PC-3 (cell line): ENCODE measurements at places on chromosomes 12 and 14. TPM values are rescaled to one million over a fixed set of nuclear protein-coding genes. Genes with fewer than 3 reads are reported as not detected.
A peak's percentile ranks its signal among the peaks of the same experiment; 100 is the strongest.

MORN3 gene
- 1.6 and 1.7 TPM in 2 replicates for total RNA-seq

UNC119B gene
- total RNA-seq = 15.9 and 23.8 TPM in 2 replicates

DNAH10 gene
- total RNA-seq = 0.15 and 0.17 TPM in 2 replicates

LTBP2 gene
- 17.4 and 18.1 TPM in 2 replicates for total RNA-seq

CAPS2 gene
- total RNA-seq = 5.5 and 8.4 TPM in 2 replicates

DHRS2 gene
- total RNA-seq = 40.9 and 43.2 TPM in 2 replicates

NXPH4 gene
- total RNA-seq = 10.7 and 15.1 TPM in 2 replicates

TAS2R8 gene
- not detected in 2 replicates for total RNA-seq

PRIMA1 gene
- 0.04 TPM in 1 of 2 replicates, not detected in the other for total RNA-seq

KRT77 gene
- total RNA-seq = not detected in 2 replicates

DNA sequence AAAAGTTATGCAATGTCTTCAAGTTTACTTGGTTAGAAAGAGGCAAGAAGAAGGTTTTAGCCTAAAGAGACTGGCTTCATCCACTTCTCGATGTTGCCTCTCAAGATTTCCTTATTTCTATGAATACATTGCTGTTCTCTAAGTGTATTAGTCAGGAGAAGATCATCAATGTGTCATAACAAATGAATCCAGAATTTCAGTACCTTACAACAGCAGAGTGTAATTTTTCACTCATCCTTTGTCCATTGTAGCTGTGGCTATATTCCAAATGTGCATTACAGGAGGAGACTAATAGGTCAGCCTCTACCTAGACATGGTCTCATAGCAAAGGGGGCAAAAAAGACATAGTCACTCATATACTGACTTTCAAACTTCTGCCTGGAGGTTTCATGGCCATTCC lies 579.1 kb downstream of the PRKD1 start:
- H3K4me1 ChIP-seq = peaks cover 5% of the 10 kb centered on the region
- no peaks in the 10 kb centered on the region for H3K36me3 ChIP-seq
- peak; percentile 65 for DNase-seq
- no peaks in the 10 kb centered on the region for H3K27me3 ChIP-seq
- no peak overlapping the region for H3K4me3 ChIP-seq
- H3K27ac ChIP-seq = no peak overlapping the region

GRCh38 chr14:96362965-96363750 lies at the start of the genes ATG2B and GSKIP:
Gene ATG2B, minus strand, starts transcription at chr14:96363341. Its CDS starts 365 bp downstream, at chr14:96362976.
Gene GSKIP, plus strand, starts transcription at chr14:96363526. Its CDS starts 18,722 bp downstream, at chr14:96382248.
- peak; percentile 91 for DNase-seq
- no peaks in the 10 kb centered on the region for H3K36me3 ChIP-seq
- H3K4me3 ChIP-seq = peak within 1 kb of the TSS; percentile 83
- no peaks in the 10 kb centered on the region for H3K27me3 ChIP-seq
- peaks cover 21% of the 10 kb centered on the region for H3K4me1 ChIP-seq

GRCh38 chr12:97167598-97167997 lies 260.5 kb downstream of the NEDD1 start:
- H3K27ac ChIP-seq = no peak overlapping the region
- no peak for DNase-seq
- H3K27me3 ChIP-seq = peaks cover 42% of the 10 kb centered on the region
- no peak overlapping the region for H3K4me3 ChIP-seq

- H3K27ac ChIP-seq = no peak overlapping the region
- H3K27me3 ChIP-seq = no peaks in the 10 kb centered on the region
- H3K4me3 ChIP-seq = no peak overlapping the region
These were observed 41.1 kb downstream of the PROX2 start for GRCh38 chr14:74834692-74835392.

- H3K27me3 ChIP-seq = peaks cover 15% of the 10 kb centered on the region
- no peaks in the 10 kb centered on the region for H3K36me3 ChIP-seq
- no peak overlapping the region for H3K27ac ChIP-seq
- no peaks in the 10 kb centered on the region for H3K4me1 ChIP-seq
- no peak for DNase-seq
These were observed 1386.6 kb downstream of the AACS start for GRCh38 chr12:126451809-126452208.

DNA sequence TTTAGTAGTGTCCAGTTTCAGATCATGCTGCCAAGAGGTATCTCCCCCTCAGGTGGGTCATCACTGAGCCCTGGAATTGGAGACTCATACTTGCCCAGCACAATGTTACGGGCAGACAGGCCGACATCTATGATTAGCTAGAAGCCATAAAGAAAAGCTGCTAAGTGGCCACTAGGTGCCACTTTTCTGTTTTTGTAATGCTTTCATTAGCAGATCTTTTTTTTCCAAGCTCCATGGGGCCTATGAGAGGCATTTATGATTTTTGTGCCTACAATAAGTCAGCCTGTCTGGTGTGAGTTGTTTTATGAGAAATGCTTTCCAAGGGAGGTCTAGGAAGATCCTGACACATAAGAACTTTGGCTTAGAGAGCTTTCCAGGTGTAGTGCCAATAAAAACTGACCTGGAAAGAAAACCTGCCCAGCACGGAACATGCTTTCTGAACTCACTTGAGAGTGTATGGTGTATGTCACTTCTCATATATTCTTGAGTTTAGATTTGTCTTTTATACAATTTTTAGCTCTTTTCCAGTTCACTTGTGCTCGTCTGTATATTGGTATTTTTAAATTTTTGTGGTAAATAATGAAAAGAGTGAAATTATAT lies 21.8 kb upstream of the SMCO2 start:
- DNase-seq = peak; percentile 66
- no peaks in the 10 kb centered on the region for H3K4me1 ChIP-seq
- H3K36me3 ChIP-seq = peaks cover 16% of the 10 kb centered on the region

GRCh38 chr12:39235990-39236767 lies 206.7 kb downstream of the KIF21A start:
- no peaks in the 10 kb centered on the region for H3K36me3 ChIP-seq
- DNase-seq = peak; percentile 89
- no peaks in the 10 kb centered on the region for H3K27me3 ChIP-seq

GRCh38 chr12:56930241-56930640 lies 4.0 kb downstream of the SDR9C7 start:
- H3K36me3 ChIP-seq = no peaks in the 10 kb centered on the region
- DNase-seq = no peak
- H3K27ac ChIP-seq = no peak overlapping the region

GRCh38 chr12:88298761-88299242 lies 156.7 kb downstream of the TMTC3 start:
- H3K27ac ChIP-seq = peak overlapping the region; percentile 88
- no peaks in the 10 kb centered on the region for H3K36me3 ChIP-seq
- H3K27me3 ChIP-seq = no peaks in the 10 kb centered on the region
- DNase-seq = peak; percentile 88
- peaks cover 40% of the 10 kb centered on the region for H3K4me1 ChIP-seq

DNA sequence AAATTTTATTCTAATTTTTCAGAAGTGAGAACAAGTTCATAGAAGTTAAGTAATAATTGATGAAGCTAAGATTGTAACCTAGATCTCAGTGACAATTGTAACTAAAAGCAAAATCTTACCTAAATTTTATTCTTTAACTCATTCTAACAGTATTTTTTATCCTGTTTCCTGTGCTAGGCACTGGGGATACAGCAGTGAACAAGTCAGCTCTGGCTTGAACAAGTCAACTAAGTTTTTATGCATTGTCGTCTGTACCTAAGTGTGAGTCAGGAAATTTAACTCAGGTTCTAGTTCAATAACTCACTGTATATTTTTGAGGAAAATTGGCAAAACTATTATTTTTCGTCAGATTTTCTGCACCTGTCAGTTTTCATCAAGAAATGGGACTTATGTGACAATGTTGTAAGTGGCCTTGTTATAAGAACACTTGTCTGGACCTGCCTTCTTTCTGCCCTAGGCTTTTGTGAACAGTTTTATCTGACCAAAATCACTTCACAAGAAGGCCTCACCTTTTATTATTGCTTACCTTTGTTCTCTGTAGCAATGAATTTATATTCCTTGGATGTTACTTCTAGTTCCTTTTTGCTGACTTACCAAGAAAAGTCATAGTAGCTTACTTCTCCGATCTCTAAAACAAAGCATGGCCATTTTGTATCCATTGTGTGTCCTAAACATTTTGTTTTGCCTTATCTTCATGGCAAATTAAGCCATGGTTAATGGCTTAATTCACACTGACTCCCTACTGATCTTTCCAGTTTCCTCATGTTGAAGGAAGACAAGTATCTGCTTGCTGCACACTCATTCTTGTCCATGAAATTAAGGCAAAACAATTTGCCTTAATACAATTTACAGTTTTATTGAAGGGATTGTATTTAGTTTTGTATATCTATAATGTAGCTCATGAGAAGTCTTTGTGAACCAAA lies 2.7 kb downstream of the TMTC3 start:
- H3K36me3 ChIP-seq = no peaks in the 10 kb centered on the region
- no peak for DNase-seq
- peaks cover 14% of the 10 kb centered on the region for H3K4me1 ChIP-seq

GRCh38 chr12:28294300-28294699 lies 104.0 kb downstream of the CCDC91 start:
- no peaks in the 10 kb centered on the region for H3K4me1 ChIP-seq
- peaks cover 8% of the 10 kb centered on the region for H3K36me3 ChIP-seq
- H3K27me3 ChIP-seq = no peaks in the 10 kb centered on the region
- H3K4me3 ChIP-seq = no peak overlapping the region
- no peak for DNase-seq
- H3K27ac ChIP-seq = no peak overlapping the region

- H3K27ac ChIP-seq = no peak overlapping the region
- H3K36me3 ChIP-seq = no peaks in the 10 kb centered on the region
- no peaks in the 10 kb centered on the region for H3K27me3 ChIP-seq
- no peak overlapping the region for H3K4me3 ChIP-seq
These were observed 20.2 kb downstream of the CCDC38 start for GRCh38 chr12:95922231-95922630.

DNA sequence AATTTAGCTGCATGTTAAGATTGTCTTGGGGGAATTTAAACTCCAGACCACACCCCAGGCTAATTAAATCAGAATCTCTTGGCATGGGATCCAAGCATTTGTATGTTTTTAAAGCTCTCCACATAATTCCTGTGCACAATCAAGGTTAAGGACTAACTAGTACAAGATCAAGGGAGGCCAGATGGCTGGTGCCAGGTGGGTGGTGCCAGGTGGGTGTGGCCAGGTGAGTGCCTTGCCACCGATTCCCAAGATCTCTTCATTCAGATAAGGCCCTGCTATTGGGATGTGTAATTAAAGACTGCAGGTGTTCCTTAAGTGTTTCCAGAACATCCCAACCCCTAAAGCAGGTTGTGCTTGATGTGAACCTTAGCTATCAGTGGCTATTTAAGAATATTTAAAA lies 75.1 kb downstream of the NRXN3 start:
- 0 out of 2 replicates have a peak, but pooled peaks cover 4% of the 10 kb centered on the region for H3K27me3 ChIP-seq
- no peaks in the 10 kb centered on the region for H3K36me3 ChIP-seq
- DNase-seq = no peak
- H3K27ac ChIP-seq = no peak overlapping the region
- no peak overlapping the region for H3K4me3 ChIP-seq
- no peaks in the 10 kb centered on the region for H3K4me1 ChIP-seq

GRCh38 chr12:24125280-24125679 lies 175.8 kb upstream of the SOX5 start:
- no peak overlapping the region for H3K27ac ChIP-seq
- H3K4me1 ChIP-seq = no peaks in the 10 kb centered on the region
- DNase-seq = no peak
- H3K36me3 ChIP-seq = no peaks in the 10 kb centered on the region

DNA sequence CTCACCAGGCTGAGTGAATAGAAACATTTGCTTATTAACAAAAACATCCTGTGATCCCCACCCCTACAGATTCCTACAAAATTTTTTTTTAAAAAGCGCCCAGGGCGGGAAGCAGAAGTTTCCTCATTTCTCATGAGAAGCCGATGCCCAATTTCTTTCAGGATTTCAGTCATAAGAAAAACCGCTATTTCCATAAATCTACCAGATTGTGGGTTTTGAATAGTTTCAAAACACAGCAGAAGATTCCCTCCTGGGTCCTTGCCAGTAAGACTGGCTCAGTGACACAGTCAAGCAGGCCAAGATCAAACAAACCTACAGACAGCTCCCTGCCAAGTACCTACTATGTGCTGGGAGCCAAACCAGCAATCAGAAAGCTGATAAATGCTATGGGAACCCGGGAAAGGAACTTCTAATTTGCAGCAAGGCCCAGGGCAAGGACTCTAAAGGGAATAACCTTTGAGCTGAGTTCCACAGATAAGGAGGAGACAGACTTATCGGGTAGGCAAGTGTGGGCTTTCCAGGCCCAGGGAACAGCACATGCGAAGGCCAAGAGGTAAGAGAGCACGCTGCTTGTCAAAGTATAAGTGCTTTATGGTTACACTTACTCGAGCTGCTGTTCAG lies 68.7 kb downstream of the CCDC88C start:
- peaks cover 16% of the 10 kb centered on the region for H3K4me1 ChIP-seq
- no peak overlapping the region for H3K4me3 ChIP-seq
- H3K36me3 ChIP-seq = no peaks in the 10 kb centered on the region
- DNase-seq = no peak
- H3K27ac ChIP-seq = 0 out of 2 replicates have a peak overlapping the region, but pooled peaks have one; percentile 6
- no peaks in the 10 kb centered on the region for H3K27me3 ChIP-seq

DNA sequence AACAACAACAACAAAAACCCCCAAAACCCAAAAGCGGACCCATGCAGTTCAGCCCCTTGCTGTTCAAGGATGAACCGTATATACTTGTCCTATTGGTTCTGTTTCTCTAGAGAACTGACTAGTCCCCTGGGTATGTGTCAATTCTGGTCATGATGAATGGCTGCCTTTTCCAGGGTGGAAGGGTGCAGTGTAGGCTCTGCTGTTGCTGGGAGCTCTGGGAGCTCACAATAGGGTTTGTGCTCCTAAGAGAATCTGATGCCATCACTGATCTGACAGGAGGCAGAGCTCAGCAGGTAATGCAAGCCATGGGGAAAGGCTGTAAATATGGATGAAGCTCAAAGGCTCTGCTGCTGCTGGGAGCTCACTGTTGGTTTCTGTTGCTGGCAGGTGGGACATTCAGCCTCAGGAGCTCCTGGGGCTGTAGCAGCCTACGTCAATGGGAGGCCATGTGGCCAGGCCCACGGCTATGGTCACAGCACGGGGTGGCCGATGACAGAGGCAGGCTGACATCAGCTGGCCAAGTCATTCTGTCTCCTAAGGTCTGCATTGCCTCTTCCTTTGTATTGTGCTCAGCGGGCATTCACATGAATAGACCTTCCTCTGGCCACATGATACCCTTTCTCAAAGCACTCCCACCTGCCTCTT lies 37.9 kb downstream of the DLK1 start:
- DNase-seq = no peak
- H3K36me3 ChIP-seq = no peaks in the 10 kb centered on the region
- peaks cover 15% of the 10 kb centered on the region for H3K27me3 ChIP-seq
- no peak overlapping the region for H3K4me3 ChIP-seq

DNA sequence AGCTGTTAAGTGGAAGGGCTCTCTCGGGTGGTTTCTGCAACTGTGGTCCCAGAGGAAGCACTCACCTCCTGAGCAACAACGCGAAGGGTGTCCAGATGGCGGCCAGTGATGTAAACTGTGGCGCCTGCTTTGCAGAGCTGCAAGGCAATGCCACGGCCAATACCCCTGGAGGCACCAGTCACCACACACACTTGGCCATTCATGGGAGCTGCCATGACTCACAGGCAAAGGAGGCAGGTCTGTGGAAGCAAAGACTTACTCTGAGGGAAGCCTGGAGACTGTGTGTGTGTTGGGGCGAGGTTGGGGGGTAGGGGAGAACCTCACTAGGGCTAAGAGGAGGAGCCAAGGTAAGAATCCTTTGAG lies 707 bp downstream of the DHRS1 start:
- H3K27ac ChIP-seq = peak overlapping the region; percentile 71
- peaks cover 36% of the 10 kb centered on the region for H3K4me1 ChIP-seq
- H3K4me3 ChIP-seq = peak overlapping the region; percentile 93
- H3K36me3 ChIP-seq = peaks cover 43% of the 10 kb centered on the region
- no peaks in the 10 kb centered on the region for H3K27me3 ChIP-seq

GRCh38 chr14:55794655-55795595 lies 214.9 kb downstream of the KTN1 start:
- H3K4me3 ChIP-seq = no peak overlapping the region
- no peaks in the 10 kb centered on the region for H3K27me3 ChIP-seq
- H3K4me1 ChIP-seq = peaks cover 36% of the 10 kb centered on the region
- H3K27ac ChIP-seq = peak overlapping the region; percentile 30
- no peaks in the 10 kb centered on the region for H3K36me3 ChIP-seq
- DNase-seq = peak; percentile 92
